ENCODE measurements at places on chromosomes 1 and 21.
A peak's percentile ranks its signal among the peaks of the same experiment; 100 is the strongest.

DNA sequence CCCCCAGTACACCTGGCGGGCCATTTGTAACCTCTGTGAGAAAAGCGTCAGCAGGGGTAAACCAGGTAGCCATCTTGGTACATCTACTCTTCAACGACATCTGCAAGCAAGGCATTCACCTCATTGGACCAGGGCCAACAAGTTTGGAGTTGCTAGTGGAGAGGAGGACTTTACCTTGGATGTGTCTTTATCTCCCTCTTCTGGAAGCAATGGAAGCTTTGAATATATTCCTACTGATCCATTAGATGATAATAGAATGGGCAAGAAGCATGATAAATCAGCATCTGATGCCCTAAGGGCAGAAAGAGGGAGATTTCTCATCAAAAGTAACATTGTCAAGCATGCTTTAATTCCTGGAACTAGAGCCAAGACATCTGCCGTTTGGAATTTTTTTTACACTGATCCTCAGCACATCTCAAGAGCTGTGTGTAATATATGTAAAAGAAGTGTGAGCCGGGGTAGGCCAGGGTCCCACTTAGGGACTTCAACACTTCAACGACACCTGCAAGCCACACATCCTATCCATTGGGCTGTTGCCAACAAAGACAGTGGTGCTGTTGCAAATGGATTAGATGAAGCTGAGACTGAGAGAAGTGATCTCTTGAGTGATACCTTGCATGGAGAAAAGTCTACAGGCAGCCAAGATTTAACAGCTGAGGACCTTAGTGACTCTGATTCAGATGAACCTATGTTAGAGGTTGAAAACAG is 2.7 kb downstream of the ZBED6 start:
- no peak for DNase-seq

- no peak for DNase-seq
These were observed 65.7 kb downstream of the DISP1 start for GRCh38 chr1:222880587-222880986.

DNA sequence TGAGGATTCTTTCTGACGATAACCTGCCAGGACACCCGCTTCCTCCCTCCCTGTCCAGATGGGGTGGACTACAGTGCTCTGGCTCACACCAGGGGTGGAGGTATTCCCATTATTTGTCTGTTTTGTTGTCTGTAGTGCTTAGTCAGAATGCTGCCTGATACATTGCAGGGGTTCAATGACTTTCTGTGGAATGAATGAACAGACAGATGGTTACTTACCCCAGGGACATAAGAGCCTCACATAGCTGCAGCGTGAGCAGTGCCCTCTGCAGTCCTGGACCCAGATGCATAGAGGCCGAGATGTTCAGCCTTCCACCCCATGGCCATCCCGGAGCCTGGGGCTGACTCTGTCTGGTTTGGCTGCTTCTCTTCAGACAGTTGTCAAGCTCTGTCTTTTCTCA is 13.0 kb upstream of the F3 start:
- DNase-seq, result no peak

DNA sequence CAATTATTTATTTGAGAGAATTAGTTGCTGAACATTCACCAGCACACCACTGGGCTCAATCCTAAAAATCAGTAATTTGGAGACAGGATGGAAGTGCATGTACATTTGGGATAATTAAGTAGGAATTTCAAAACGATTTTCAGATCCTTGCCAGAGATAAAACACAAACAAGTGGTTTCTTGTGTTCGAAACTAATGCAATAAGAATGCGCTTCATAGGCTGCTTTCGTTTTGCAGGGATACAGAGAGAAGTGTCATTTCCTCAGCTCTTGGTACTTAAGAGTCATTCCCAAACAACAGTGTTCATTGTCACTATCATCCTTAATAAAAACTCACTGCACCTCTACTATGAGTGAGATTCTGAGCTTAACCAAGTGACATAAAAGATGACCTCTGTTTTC is 20.6 kb upstream of the USP24 start:
- DNase-seq, result peak; percentile 50

- DNase-seq, result peak; percentile 87
These were observed 70.3 kb downstream of the SERINC2 start for GRCh38 chr1:31483012-31483946.

DNA sequence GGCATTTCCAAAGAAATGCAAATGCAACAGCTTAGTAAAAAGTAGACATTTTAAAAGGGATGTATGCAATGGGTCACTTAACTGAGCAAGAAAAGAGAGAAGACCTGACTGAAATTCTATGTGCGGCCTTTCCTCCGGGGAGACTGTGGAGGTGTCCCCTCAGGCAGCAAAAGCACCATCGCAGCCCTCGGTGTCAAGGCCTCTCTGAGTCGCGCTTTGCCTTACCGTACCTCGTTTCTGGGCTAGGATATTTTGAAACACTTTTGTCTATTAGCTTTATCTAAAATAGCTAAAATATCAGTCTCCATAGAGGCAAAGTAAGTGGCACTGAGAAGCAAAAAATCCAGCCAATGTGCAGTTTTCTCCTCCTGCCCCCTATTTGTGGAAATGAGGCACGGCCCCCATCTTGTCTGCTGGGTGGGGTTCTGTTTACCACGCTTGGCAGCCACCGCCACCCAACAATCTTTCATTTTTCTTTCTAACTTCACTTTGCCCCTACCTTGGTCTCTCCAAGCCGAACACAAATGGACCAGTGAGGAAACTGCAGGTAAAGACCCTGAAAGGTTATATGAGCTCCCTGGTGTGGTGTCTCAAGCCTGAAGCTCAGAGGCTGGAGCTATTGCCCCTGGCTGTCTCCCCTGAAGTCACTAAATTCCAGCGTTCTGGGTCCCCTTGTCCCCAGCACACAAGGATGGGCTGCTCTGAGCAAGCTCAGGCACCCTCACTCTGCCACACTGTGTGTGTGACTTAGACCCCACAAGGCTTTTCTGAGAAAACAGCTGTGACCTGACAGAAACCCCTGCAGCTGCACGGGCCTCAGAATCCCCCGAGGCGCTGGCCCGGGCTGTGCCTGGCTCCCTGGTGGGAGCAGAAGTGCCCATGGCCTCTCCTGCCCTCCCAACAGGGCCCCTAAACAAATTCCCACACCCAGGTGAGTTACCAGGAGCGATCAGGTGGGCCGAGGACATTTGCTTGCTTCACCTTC is 1.6 kb downstream of the CD247 start:
- DNase-seq, result no peak

DNA sequence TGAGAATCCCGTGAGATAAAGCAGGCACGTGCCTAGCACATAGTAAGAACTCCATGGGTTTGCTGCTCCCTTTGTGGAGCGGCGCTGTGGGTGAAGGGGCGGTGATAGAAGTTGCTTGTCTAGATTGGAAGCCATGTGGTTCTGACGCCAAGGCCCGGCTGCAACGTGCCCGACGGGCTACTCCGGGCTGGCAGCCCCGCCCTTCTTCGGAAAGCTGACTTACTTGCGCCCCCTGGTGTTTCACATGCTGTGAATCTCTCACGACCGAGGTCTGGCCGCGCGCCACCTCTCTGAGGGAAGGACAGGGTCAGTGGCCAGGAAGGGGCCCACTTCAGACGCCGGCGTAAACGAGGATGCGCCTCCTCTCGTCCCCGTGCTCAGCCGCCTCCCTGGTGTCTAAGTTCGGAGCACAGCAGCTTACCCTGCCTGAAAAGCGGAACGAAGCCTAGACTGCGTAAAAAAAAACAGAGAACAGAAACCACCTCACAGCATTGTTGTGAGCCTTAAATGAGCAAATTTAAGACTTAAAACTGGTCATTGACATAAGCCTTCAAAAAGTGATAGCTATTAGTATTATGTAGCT is 42.6 kb upstream of the WNT2B start:
- DNase-seq, result peak; percentile 76

DNA sequence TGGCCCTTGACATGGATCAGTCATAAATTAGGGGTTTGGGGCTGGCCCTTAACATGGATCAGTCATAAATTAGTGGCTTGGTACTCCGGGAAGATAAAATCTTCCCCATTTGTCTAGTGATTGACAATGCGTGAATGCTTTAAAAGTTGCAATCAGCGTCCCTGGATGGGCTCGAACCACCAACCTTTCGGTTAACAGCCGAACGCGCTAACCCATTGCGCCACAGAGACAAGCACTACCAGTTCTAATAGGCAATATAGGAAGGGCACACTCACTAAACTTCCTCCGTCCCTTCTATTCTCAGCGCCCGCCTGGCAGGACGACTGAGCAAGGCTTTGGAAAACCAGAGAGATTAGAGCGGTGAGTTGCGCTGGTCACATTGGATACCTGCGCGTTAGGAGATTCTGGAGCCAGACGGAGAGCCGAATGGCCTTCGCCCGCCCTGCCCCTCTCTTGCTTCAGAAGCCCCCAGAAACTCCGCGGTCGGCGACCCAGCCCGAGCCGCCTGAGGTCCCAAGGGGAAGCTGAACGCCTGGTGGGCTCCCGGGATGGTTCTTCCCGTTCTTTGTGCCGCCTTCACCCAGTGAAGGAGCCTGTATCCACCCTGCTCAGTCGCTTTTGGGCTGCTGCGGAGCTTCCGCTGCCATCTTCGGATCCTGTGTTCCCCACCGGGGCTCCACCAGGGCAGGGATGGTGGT is 235.9 kb downstream of the FAM72C start:
- no peak for DNase-seq

- DNase-seq, result no peak
These were observed 886 bp downstream of the BTBD8 start for GRCh38 chr1:92081031-92081430.

GRCh38 chr1:88284066-88284465 is 400.0 kb upstream of the PKN2 start:
- no peak for DNase-seq
